ENCODE measurements at places on chromosomes 2 and 18.

- no peak for DNase-seq
Observed at GRCh38 chr2:165793161-165793778, 777 bp downstream of the GALNT3 start.

GRCh38 chr2:222792001-222792611, 68.7 kb upstream of the ACSL3 start:
- peak; percentile 67 for DNase-seq

DNA sequence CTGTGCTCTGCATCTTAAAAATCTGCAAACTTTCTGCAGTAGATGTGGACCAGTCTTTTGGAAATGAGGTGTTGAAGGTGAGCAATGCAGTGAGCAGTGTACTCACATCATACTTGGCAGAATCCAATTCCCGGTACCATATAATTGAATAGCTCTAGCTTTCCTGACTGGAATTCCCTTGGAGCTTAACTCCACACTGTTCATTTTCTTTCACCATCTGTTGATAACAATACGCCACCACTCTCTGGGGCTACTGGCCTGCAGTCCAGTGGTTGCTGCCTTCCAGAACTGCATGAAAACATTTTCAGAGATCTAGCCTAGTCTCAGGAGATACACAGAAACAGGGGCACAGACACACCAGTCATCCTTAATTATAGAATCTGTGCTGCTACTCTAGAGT, 820.0 kb upstream of the NXPH2 start:
- no peak for DNase-seq

- DNase-seq = no peak
Observed at GRCh38 chr2:168146892-168147810, 100.2 kb downstream of the STK39 start.

GRCh38 chr2:95052307-95052706, 26.8 kb downstream of the MAL start:
- DNase-seq = no peak

DNA sequence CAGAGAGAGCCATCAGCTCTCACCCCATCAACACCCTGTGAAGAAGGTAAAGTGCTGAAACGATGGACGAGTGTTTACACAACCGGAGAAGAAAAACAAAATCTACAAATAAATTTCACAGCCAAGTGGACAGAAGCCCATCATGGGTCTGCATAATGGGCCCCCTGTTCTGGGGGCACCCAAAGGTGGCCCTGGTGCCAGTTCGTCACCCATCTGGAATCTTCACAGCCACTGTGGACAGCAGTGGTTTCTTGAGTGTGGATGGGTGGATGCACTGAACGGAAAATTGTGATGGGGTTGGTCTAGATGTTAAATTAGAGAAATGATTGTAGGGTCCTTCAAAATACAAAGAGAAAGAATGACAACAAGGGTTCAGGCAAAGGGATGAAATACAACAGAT, 38.8 kb downstream of the ANKMY1 start:
- no peak for DNase-seq

DNA sequence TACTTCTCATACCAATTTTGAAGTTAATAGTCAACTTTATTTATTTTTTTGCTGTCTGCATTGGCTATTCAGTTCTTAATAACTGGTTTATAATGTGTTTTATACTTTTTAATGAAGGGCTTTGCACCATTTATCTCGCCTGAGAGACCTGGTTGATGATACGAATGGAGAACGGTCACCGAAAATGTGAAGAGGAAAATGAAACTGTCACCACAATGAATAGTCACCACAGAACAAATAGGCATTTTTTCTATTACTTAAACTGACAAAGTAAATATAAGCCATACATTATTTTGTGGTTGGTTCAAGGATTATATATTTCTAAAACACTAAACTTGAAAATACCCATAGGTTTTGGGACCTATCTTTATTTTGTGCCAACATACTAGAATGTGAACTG, 20.4 kb downstream of the C18orf54 start:
- DNase-seq = no peak

GRCh38 chr2:159042115-159042850, 73.8 kb downstream of the TANC1 start:
- no peak for DNase-seq

DNA sequence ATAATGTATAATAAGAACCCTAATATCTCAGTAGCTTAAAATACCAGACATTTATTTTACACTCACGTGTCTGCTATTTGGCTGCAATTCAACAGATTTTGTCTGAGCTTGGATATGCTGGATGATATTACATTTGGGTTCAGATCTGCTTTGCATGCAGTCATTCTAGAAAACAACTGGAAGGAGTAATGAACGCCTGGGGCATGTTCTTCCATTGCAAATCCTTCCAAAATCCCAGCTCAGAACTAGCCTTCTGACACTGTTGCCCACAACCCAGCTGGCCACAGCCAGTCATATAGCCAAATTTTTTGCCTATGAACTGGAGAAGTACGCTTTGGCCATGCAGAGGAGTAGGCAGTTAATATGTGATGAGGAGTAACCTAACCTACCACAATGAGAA, 597.8 kb upstream of the VRK2 start:
- DNase-seq = no peak

DNA sequence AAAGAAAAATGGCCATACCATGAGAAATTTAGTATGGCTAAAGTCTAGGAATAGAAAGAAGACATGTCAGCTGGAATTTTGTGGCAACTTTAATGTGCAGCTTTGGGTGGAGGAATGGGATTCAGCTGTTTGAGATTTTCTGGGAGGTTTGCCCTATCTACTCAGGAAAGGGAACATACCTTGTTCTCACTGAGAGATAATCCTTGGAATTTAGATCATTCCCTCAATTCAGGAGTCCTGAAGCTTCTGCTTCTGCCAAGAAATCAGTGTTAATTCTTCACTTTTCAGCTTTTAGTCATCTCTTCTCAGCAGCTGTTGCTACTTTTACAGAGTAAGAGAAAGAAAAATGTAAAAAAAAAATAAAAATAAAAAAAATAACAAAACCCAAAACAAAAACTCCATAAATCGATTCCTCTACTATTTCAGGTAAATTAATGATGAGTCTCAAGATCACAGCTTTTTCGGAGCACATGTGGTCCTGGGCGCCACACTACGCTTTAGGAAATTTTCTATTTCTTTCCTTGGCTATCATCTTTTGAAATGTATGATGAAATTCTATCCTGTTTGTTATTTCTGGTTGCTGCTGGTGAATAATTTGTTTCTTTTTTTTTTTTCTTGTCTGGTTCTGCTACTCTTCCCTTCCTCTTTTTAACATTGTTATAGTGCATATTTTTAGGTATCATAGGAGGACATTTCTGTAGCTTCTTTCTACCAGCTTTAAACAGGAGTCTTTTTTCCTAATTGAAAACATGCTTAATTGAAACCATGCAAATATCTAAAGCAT, 18.9 kb upstream of the BAZ2B start:
- DNase-seq = peak; percentile 33

DNA sequence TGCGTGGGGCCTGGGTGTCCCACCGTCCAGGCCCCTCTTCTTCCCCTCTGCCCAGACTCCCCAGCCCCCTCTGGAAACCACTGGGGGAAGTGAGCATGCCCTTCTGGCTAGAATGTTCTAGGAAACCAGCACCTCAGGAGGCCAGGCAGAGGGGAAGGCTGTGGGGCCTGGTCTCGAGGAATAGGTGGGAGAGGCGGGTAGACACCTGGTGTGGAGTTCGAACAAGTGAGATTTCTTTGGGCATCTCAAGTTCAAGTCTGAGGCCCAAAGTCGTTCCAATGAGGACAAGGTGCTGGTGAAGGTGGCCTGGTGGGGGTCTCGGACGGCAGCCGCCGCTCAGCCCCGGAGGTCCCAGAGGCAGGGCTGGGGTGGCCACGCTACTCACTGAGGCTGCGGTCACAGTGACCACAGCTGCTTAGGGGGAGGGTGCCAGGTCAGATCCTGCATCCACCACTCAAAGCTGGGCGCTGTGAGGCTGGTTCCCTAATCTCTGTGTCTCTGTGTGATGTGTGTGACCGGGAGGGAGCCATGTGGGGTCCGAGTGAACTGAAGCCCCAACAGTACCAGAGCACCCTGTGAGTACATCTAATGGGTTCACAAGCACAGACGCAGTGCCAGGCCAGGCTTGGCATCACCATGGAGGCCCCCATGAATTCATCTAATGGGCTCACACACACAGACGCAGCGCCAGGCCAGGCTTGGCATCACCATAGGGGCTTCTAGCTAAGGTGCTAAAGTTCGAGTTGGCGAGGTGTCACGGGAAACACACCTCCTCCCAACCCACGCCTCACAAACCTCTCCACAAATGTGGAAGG, 26.5 kb upstream of the PXDN start:
- no peak for DNase-seq

- DNase-seq = peak; percentile 98
Observed at GRCh38 chr2:229416116-229416694, 145.1 kb upstream of the PID1 start.

GRCh38 chr2:80252294-80252986, 52.1 kb downstream of the LRRTM1 start:
- DNase-seq = no peak

DNA sequence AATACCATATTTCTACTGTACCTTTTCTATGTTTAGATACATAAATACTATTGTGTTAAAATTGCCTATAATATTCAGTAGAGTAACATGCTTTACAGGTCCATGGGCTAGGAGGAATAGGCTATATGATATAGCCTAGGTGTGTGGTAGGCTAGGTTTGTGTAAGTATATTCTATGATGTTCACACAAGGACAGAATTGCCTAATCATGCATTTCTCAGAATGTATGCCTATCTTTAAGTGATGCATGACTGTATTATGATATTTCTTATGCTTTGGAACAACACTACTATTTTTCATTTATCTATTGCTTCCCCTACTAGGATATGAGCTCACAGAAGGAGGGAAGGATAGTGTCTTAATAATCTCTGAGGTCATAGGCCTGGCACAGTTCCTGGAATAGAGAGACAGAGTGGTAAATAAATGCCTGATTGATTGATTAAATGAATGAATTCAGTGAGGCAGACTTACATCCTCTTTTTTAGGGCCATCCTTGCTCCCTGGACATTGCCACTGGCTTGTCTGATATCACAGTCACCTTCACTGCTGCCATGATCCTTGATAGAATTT, 121.0 kb downstream of the MYO3B start:
- no peak for DNase-seq

GRCh38 chr18:1861473-1861872, 709.8 kb downstream of the METTL4 start:
- no peak for DNase-seq

DNA sequence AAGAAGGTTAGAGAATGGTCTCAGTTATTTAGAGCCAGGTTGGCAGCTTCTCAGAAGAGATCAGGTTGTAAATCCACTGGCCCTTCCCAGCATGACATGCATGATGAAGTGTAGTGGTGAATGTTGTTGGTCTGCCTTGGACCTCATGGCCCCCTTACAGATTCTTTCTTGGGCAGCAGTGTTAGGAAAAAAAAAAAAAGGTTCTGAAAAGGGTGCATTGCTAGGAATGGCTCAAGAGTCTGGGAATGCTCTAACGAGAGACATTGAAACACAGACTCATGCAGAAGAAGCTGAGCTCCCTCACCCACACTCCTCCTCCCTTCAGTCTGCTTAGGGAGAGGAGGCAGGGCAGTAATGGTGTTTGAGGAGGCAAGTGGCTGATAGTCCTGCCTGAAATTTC, 105.5 kb downstream of the POLE4 start:
- no peak for DNase-seq

GRCh38 chr2:42089340-42089925, 41.6 kb downstream of the PKDCC start:
- peak; percentile 70 for DNase-seq

DNA sequence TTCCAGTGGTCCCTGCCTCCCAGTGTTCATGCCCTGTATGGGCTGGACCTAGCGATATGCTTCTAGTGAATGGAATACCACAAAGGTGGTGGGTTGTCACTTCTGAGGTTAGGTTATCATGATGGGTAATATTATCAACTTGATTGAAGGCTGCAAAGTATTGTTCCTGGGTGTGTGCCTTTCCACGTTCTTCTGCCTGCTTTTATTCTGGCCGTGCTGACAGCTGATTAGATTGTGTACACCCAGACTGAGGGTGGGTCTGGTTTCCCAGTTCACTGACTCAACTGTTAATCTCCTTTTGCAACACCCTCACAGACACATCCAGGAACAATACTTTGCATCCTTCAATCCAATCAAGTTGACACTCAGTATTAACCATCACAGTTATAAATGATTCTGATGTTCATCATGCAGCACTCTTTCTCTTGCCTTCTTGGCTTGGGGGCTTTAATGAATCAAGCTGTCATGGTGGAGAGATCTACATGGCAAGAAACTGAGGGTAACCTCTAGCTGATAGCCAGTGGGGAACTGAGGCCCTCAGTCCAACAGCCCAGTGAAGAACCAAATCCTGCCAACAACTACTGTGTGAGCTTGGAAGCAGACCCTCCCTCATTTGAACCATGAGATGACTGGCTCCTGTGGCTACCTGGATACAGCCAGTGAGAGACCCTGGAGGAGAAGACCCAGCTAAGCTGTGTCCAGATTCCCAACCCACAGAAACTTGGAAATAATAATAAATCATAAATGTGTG, 63.0 kb upstream of the CELF4 start:
- DNase-seq = no peak

- DNase-seq = peak; percentile 1
Observed at GRCh38 chr18:6414723-6415417, at the start of gene L3MBTL4. Gene L3MBTL4 (minus strand): TSS chr18:6414911. CDS start chr18:6311625, 103,286 bp downstream.

- peak; percentile 13 for DNase-seq
Observed at GRCh38 chr18:44969214-44969795, 288.6 kb downstream of the SETBP1 start.

DNA sequence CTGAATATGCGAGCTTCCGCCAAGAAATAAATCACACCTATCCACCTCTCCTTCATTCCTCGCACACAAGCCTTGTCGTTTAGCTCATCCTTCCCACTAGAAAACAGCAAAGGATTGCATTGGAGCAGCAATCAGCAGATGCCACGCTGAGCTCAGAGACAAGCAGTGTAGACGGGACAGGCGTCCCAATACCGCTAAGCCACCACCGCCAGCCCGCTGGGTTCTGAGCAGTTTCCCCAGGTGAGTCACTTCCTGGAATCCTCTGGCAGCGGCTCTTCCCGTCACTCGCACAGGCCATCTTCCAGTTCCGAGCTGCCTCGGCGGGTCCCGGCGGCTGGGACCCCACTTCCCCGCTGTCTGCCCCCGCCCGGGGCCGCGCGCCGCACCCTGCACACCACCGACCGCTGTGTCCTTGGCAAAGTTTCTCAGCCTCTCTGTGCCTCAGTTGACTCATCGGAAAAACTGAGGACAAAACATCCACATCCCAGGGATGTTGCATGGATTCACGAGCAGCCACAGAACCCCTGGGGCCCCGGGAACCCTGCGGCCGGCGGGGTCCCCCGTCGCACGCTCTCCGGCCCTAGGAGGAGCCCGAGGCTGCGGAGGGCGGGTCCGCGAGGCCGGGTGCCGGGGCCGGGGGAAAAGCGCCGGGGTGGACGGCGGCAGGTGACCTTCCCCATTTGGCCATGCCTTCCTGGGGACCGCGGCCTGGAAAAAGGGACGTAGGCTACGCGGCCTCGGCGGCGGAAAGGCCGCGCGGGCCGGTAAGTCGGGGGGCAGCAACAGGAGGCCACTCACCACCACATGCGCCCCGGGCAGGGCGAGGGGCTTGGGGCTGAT, 573 bp downstream of the KDSR start:
- DNase-seq = peak; percentile 75

- no peak for DNase-seq
Observed at GRCh38 chr18:37533647-37534584, 31.7 kb downstream of the CELF4 start.

- DNase-seq = no peak
Observed at GRCh38 chr2:181774685-181775084, 94.4 kb upstream of the NEUROD1 start.

GRCh38 chr2:120020554-120020953, 7.7 kb downstream of the EPB41L5 start:
- no peak for DNase-seq
